ENCODE measurements at places on chromosomes 12 and 14.

- DNase-seq: no peak
Measured at GRCh38 chr12:18165889-18166288, 75.9 kb upstream of the RERGL start.

DNA sequence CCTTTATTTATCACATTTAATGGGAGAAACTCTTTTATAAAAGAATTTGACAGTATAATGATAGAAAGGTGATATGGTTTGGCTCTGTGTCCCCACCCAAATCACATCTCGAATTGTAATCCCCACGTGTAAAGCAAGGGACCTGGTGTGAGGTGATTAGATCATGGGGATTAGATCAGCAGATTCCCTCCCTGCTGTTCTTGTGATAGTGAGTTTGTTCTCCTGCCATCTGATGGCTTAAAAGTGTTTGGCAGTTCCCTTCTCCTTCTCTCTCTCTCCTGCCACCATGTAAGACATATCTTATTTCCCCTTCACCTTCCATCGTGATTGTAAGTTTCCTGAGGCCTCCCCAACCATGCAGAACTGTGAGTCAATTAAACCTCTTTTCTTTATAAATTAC, 1110.3 kb downstream of the FLRT2 start:
- no peak for DNase-seq

GRCh38 chr12:14283489-14284144, 81.9 kb upstream of the ATF7IP start:
- no peak for DNase-seq

- no peak for DNase-seq
Measured at GRCh38 chr12:22856178-22856577, 231.2 kb downstream of the ETNK1 start.

- no peak for DNase-seq
Measured at GRCh38 chr14:89279649-89280232, 137.3 kb downstream of the FOXN3 start.

DNA sequence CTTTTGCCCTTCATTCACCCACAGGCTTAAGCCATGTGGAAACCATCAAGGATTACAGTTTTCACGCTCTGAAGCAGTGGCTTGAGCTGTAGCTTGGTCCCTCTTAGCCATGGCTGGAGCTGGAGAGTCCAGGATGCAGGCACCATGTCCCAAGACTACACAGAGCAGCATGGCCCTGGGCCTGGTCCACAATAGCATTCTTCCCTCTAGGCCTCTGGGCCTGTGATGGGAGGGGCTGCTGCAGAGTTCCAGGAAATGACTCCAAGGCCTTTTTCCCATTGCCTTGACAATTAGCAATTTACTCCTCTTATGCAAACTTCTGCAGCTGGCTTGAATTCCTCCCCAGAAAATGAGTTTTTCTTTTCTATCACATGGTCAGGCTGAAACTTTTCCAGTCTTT, 211.3 kb downstream of the RERGL start:
- DNase-seq: no peak

DNA sequence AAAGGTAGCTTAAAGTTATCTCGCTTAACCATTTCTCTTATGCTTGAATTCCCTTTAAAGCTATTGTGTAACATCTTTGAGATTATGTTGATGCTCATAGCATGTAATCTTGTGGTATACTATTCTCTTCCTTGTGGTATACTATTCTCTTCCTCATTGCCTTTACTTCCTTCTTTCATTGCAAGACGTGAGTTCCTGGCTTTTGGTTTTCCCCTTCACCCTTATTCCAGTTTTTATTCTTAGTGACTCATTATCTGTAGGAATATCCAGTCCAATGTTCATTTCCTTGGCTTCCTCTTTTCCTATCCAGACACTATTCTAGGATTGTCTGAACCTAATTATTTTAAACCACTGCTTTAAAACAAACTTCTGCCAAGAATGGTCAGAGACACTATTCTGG, 564.0 kb downstream of the CCER1 start:
- no peak for DNase-seq

GRCh38 chr14:20278414-20278813, 27.3 kb downstream of the TTC5 start:
- no peak for DNase-seq

DNA sequence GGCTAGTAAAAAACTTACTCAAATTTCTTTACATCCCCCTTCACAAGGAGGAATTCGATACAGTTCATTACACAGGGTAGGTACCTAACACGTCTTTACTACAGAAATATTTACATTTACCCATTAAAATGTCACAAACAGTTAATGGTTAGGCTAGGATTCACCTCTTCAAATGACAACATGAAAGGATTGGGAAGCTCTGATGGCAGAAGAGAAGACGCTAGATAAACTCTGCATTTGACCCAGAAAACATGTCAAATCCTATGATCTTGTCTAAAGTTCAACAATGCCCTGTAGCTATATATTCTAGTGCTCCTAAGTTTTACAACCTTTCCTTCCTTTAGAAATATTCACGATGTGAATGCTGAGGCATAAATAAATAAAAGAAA, 64.8 kb downstream of the DENND5B start:
- DNase-seq: no peak

- DNase-seq: no peak
Measured at GRCh38 chr12:90841336-90841735, 113.6 kb downstream of the CCER1 start.

DNA sequence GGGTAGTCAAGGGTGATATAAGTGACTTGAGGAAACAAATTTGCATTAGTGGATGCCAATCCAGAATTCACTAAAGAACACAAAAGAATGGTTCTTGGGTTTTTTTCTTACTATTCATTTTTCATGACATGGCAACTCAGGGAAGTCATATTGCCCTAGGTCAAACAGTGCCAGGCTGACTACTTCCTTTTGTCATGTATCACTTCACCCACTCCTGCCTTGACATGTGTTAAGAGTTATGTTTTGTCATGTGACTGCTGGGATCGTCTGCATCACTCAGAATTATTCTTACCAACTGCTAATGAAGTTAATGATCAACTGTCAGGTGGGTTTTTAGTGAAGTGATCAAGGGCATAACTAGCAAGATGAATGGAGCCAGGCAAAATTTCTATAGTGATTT, 74.2 kb downstream of the PRORP start:
- no peak for DNase-seq
